ENCODE measurements at places on chromosomes 5 and 9.

GRCh38 chr9:135582966-135583687 lies 21.6 kb downstream of the PAEP start:
- no peak for DNase-seq

DNA sequence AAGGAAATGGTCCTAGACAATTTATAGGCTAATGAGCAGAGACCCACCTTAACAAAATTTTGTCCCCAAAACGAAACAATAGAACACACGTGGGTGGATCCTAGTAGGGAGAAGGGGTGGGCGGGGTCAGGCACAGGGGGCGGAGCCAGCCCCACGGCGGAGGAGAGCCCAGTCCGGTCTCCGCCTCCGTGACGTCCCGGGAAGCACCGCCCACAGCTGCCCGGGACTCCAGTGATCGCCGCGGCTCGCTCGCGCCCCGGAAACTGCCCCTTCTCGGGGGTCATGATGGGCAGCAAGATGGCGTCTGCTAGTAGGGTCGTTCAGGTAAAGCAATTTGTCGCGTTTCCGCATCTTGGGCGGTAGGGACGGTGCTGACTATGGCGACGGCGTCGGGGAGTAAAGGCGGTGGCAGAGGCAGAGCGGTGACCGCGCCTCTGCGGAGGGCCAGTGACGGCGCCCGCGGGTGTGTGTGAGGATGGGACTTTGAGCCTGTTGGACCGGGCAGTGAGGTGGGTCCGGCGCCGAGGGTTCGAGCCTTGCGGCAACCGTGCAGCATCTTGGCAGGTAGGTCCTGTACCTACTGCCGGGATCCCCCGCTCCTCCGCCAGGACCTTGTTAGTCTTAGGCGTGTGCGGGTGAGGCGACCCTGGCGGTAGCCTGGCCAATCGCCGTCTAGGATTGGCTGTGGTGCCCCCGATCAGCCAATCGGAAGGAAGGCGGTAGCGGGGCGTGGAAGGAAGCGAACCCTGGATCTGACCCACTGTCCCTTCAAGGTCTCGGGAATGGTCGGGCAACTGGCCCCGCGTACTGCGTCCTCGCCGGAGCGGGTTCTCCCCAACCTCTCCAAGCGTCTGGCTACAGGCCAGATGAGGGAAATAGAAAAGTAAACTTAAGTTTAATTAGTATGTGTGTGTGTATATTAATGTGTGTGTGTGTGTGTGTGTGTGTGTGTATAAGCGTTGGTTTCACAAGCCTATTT lies 16.8 kb upstream of the CDK7 start:
- peak; percentile 85 for DNase-seq

GRCh38 chr9:3136686-3137346 lies 292.9 kb upstream of the PUM3 start:
- DNase-seq: no peak

GRCh38 chr9:68949271-68950000 lies 64.5 kb downstream of the PRKACG start:
- DNase-seq: no peak

- DNase-seq: no peak
Observed at GRCh38 chr5:93163010-93163663, 417.9 kb downstream of the NR2F1-AS1 start.

- DNase-seq: no peak
Observed at GRCh38 chr5:60332244-60333004, 367.5 kb downstream of the DEPDC1B start.
